Hematopoietic multipotent progenitor cell treated with erythropoietin and hydrocortisone succinate and interleukin-3 and kit ligand, for 17 days (in vitro differentiated cells): ENCODE measurements at places on chromosomes 2 and 18.

DNA sequence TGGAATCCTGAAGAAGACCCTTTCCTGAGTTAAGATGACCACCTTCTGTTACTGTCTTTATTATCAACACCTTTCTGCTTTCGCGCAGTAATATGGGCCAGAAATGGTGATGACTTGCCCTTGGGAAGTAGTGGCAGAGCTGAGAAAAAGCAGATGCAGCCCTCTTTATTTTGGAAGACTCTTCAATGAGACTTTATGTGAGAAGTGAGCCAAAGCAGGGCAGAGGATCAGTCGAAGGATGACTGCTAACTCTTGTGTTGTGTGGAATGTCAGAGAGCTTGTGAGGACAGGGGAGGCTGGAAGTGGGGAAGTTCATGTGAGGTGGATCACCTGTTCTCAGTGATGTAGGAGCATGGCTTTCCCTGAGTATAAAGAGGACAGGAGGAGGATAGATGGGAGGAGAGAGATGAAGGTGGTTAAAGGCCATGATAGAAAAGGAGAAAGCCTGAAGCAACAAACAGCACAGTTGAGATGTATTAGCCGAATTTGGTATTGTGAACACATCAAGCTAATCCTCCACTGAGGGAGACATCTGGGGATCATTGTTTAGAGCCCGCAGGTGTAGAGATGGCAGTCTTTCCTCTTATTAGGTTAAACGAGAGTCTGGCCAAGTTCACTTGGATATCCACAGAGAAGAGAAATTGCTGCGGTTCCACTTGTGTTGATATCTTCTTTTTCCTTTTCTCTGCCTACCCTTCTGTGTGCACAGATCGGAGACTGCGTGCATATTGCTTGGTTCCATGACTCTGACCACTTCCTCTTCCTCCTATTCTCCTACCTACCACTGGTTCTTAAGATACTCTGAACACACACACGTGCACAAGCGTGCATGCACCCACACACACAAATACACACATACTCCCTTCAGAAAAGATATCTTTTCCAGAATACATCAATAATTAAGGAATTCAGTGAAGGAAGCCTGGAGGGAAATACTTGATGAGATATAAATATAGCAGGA lies 67.4 kb downstream of the SLC9A2 start:
- no peak for DNase-seq

DNA sequence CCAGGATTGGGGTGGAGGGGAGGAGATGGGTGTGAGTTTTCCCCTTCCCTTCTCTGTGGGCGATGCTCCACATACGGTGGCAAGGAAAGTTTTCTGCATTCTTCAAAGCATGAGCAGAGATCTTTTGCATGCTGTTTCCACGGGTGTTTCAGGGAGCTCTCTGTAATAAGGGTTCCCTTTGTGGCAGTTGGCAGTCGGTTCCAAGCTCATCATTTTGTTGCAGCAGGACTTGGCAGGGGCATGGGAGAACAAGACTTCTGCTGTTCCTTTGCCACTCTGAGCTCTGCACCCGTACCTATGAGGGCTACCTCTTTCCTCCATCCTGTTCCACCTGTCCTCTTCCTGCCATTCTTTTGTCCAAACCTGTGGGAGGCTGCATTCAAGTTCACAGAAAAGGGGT lies 71.3 kb upstream of the SPRED2 start:
- DNase-seq, result no peak

GRCh38 chr2:38631976-38632375 lies 29.2 kb upstream of the HNRNPLL start:
- DNase-seq, result no peak

DNA sequence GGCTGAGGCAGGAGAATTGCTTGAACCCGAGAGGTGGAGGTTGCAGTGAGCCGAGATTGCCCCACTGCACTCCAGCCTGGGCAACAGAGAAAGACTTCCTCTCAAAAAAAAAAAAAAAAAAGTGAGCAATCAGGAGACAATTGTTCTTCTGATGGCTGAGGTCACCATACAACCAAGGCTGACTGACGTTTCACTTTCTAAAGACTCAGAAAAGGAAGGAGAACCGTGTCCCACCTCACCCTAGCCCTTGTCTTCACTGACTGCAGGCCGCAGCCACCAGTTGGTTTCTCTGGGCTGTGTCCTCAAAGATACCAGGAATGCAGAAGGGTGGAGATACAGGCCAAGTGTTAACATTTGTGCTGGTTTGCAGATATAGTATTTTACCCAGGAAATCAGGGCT lies 7.7 kb upstream of the SLC35F6 start:
- DNase-seq, result no peak

GRCh38 chr2:37709111-37709510 lies 37.7 kb upstream of the CDC42EP3 start:
- no peak for DNase-seq

GRCh38 chr2:74845217-74845751 lies 11.4 kb downstream of the HK2 start:
- no peak for DNase-seq

DNA sequence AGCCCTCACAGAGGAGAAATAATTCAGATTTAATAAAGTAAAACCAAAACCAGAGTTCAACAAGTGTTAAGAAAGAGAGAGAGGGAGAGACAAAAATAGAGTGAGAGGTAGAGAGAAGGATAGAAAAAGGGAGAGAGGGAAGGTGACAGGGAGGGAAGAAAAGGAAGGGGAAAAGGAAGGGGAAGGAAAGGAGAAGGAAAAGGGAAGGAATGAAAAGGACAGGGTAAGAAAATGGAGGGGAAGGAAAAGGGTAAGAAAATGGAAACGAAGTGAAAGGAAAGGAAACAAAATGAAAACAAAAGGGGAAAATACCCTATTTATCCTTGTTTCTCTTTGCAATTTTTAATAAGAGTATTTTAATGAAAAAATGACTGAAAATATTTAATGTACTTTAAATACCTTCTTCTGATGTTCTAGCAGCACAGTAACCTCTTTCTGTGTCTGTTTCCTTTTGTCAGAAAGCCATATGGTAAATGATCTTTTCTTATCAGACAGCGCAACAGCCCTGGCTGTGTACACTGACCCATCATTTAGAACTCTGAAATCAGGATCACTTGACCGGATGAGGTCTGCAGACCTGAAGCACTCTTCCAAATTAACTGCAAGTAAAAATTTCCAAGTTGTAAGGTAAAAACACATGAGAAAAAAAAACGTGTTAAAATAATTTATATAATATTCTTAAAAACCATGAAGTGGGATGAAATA lies 11.8 kb downstream of the DSC3 start:
- DNase-seq, result no peak

GRCh38 chr2:237625216-237625705 lies 2.1 kb upstream of the LRRFIP1 start:
- DNase-seq, result no peak

DNA sequence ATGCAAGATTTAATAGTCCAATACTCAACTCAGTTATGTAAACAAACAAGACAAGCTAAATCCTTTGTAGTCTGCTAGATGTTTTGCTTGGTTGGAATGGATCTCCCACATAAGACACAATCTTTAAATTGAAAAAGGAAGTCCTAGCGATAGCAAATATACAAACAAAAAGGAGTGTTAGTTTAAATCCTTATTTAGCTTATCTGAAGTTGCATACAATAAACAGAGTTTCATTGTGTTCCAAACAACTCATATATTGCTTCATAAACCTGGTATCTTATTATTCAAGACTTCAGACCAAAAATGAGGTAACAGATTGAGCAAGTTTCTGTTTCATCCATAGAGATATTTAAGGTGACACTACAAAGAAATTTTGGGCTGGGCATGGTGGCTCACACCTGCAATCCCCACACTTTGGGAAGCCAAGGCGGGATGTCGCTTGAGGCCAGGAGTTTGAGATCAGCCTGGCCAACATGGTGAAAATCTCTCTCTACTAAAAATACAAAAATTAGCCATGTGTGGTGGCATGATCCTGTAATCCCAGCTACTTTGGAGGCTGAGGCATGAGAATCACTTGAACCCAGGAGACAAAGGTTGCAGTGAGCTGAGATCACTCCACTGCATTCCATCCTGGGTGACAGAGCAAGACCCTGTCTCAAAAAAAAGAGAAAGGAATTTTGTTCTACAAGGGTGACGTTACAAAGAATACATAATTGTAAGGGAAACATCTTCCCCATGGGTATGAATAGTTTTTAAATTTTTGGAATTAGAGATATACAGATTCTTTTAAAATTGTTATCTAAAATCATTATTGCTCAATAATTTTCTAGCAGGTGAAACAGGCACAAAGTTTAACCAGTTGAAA lies 150.5 kb upstream of the L3MBTL4 start:
- DNase-seq, result no peak

DNA sequence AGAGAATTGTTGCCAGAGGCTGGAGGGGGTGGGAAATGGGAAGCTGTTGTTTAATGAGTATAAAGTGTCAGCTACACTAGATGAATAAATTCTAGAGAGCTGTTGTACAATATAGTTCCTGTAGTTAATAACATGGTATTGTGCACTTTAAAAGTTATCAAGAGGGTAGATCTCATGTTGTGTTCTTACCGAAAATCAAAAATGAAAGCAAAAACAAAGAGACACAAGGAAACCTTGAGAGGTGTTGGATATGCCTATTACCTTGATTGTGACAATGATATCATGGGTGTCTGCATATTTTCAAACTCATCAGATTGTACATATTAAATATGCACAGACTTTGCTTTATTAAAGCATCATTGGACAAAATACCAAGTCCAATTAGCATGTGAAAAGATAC lies 43.2 kb downstream of the SCG2 start:
- DNase-seq, result no peak

DNA sequence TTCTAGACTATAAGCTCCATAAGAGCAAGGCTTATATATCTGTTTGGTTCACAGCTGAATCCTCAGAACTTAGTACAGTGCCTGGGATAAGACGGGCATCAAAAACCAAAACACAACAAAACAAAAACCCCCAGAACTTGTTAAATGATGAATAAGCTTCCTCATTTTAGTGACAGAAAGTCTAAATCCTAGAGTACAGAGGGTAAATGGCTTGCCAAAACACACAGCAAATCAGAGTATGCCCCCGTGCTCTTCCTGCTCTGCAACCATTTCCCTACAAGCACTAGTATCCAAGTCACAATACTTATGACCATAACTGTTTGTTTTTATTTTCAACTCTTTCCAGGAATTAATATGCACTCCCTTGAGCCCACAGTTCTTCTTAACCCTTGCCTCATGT lies 10.1 kb downstream of the ZNF521 start:
- no peak for DNase-seq

GRCh38 chr18:47815486-47816270 lies 114.8 kb downstream of the SMAD2 start:
- no peak for DNase-seq

GRCh38 chr2:136045835-136046570 lies 60.6 kb upstream of the DARS1 start:
- no peak for DNase-seq
